ENCODE measurements at places on chromosomes 6 and 20.

DNA sequence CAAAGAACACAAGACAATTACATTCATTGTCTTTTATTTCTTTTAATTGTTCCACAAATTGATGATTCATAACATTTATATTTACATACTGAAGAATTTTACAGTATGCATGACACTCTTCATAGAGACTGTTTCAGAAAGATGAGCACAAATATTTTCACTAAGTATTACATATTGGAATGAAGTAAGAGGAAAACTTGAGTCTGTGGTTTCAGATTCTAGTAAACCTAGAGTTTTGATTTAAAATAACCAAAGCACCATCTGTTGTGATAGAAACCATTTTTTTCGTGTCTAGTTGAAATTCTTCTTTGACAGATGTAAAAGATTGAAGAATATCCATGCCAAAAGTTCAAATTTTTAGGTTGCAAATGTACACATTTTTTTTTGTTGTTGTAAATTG, 32.1 kb upstream of the OPN5 start:
- no peak for DNase-seq

GRCh38 chr6:3634280-3634816, 117.2 kb downstream of the PXDC1 start:
- no peak for DNase-seq

- no peak for DNase-seq
Measured at GRCh38 chr6:124393536-124393935, 568.7 kb upstream of the RNF217 start.

DNA sequence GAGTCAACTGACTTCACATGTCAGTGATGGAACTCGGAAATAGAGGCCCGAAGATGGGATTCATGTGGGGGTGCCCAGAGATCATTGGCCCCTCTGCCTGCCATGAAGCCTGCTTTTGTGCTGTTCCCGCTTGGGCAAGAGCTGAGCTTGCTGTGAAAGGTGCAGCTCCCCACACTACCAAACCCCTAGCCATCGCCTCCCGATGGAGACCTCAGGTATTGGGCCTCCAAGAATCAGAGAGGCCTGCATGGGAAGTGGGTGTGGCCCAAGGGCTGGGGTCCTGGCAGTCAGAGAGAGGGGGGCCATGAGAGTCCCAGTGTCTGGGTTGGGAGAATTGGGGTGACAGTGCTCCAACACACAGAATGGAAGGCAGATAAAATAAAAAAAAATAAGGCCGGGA, 160.9 kb downstream of the SOD2 start:
- DNase-seq: no peak

GRCh38 chr20:48668451-48668946, 159.3 kb downstream of the PREX1 start:
- no peak for DNase-seq

- no peak for DNase-seq
Measured at GRCh38 chr6:54900666-54901065, 54.1 kb downstream of the FAM83B start.

GRCh38 chr6:33817489-33817888, 13.7 kb upstream of the MLN start:
- no peak for DNase-seq

- DNase-seq: no peak
Measured at GRCh38 chr20:55266361-55266760, 739.0 kb downstream of the CBLN4 start.

DNA sequence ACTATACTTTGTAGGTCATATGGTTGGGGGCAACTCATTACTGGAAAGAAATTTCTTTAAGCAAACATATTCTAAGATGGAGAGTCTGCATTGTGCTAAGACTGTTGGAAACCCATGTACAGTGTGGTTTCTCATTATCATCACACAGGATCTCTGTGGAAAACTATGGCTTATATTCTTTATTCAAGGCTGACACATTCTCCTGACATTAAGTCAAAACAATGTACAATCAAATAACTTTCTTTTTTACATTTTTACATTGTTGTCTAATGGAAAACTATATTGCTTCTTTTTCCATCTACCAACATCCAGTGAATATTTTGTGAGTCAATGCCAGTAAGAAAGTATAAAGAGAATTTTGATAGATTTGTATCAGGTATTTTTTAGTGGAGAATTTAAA, 417.6 kb downstream of the GRIK2 start:
- DNase-seq: no peak

DNA sequence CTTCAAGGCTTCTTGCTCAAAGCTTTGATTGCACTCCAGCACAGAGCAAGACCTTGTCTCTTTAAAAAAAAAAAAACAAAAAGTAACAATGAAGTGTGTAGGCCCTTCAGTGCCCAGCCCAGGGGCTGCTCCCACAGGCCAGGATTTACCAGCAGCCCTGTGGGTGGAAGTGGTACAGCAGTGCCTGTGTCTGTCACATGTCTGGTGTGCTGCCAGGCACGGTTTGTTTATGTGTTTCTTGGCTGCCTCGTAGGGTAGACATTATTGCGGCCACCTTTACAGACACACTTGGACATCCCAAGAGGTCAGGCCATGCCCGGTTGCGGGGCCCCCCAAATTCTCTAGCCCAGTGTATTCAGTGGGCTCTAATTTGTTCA, 12.7 kb downstream of the DYNLRB1 start:
- DNase-seq: no peak

GRCh38 chr20:48752963-48753362, 74.8 kb downstream of the PREX1 start:
- no peak for DNase-seq

- no peak for DNase-seq
Measured at GRCh38 chr6:12009180-12009685, 2.9 kb upstream of the HIVEP1 start.

GRCh38 chr20:5687884-5688283, 62.3 kb upstream of the SHLD1 start:
- DNase-seq: no peak

DNA sequence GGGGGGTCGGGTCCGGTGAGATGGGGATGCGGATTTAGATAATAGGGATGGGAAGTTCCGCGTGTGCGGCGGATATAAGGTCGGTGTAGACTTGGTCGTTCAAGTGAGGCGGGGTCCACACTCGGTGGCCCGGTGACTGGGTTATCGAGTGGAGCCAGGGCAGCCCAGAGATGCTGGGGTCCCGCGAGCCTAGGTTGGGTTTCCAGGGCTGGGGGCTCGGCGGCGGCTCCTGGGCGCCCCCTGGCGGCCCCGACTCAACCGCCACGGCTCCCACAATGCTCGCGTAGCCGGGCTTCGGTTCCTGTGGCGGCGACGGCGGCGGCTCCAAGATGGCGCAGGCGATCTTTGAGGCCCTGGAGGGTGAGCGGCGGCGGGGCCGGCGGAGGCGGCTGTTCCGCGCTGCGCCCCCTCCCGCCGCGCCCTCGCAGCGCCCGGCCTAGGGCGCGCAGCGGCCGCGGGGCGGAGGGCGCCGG, at the start of gene ZNF341:
Gene ZNF341 (plus strand): TSS at position 304 of the 473 bp plus-strand sequence. CDS start 26 bp downstream, at position 330.
- peak; percentile 88 for DNase-seq

- DNase-seq: no peak
Measured at GRCh38 chr20:49955167-49955566, 19.0 kb downstream of the RNF114 start.

GRCh38 chr20:58128635-58129625, 99.5 kb downstream of the ANKRD60 start:
- DNase-seq: no peak

GRCh38 chr6:145034664-145035063, 700.7 kb downstream of the EPM2A start:
- DNase-seq: no peak

GRCh38 chr20:64049060-64049877, at the start of gene SOX18:
Gene SOX18 (minus strand): TSS chr20:64049639. CDS start chr20:64049516, 123 bp downstream.
- DNase-seq: peak; percentile 84

DNA sequence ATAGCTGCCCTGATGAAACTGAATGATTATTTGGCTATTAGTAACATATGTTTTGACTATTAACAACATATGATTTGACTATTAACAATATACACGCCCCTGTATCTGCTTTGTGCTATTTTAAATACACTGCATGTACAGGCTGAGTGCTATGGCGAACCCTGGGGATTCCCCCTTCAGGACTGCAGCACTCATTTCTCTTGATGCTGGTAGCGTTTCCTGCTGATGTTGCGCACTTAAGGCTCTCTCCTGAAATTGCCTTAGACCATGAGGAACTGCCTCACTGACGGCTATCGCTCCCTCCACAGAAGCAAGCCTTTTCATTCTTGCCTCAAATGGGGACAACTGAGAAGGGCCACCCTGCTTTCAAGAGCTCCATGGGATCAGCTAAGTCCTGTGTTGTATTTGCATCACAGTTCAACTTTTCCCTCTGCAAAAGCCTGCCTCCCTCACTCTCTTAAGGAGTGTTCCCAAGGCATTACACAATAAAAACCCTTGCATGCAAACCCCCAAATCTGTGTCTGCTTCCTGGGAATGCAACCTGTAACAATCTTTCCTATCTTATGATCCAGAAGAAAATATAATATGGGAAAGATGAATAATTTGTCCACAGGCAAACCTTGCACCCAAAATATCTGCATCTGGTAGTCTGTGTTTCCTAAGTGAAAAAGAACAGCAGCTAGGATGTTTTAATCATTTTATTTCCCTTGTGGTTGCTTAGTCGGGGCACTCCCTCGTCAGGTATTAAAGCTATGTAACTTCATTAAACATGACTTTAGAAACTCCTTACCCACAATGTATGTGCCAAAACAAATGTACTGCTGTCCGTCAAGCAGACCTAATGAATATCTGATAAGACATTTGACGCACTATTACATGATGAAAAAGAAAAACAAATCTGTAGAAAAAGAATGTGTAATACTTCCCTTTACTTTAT, 456.4 kb downstream of the COL12A1 start:
- no peak for DNase-seq

DNA sequence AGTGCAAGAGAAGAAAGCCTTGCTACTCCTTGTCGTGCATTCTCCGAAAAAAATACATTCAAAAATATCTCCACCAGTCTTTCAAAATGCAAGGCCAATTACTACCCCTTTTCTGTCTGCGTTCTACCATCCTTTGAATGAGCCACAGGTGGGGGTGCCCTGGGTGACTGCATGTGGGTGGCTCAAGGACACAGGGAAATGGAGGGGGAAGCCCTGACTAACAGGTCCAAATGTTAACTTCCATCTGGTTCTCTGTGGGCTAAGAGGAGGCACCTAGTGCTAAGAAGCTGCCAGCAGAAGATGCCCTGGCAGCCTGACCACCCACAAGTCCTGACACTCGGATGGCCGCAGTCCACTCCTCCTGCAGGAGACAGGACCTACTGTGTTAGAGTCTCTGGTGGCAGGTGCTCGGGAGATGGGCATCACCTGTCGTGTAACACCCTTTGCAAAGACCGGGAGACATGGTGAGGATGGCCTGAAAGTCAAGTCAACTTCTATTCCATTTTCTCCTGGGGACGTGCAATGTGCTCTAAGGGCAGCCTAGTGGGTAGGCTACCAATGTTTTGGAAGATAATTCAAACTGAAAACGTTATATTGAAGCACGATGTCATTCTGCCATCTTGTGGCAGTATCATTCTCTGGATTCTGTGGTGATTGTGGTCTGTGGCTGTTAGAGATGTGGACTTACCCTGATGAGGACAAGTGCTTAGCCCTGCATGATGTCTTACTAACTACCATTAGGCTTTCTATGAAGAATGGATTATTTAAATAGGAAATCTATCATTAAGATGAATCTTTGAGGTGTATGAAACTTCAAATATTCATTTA, 27.4 kb upstream of the IGF2R start:
- DNase-seq: peak; percentile 25

DNA sequence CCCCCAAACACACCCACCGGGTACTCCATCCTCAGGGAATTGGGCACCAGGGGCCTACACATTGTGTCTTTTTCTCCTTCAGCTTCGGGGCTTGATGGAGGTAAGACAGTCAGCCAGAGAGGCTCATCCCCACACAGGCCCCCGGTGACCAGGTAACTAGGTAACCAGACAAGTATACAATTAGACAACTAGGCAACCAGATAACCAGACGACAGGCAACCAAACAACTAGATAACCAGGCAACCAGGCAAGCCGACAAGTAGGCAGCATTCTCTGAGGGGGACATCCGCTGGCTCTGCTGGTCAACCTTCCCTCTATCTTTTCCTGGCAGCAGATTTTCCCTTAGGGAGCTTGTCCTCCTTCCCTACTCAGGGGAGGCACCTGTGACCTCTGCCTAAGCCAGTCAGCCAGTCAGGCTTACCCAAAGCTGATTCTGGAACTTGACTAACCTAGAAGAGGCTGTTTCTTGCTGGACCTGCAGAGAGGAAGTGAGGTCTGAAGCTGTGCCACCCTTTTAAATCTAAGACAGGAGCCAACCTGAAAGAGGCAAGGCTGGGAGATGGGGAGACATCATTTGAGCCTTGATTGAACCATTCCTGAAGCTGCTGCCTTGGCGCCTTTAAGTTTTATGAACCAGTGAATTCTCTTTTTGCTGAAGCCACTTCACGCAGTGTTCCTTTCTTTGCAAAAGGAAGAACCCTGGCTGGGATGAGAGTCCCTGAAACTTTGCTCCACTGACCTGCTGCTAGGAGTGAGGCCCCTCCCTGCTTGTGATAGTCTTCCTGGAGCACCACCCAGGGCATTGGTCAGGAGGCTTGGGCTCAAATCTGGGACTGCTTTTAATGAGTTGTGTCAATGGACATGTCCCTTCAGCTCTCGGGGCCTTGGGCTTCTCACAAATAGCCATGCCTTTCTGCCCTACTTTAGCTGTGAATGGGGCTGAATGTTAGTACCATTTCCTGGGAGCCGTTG, 96.4 kb upstream of the RNF24 start:
- DNase-seq: no peak

DNA sequence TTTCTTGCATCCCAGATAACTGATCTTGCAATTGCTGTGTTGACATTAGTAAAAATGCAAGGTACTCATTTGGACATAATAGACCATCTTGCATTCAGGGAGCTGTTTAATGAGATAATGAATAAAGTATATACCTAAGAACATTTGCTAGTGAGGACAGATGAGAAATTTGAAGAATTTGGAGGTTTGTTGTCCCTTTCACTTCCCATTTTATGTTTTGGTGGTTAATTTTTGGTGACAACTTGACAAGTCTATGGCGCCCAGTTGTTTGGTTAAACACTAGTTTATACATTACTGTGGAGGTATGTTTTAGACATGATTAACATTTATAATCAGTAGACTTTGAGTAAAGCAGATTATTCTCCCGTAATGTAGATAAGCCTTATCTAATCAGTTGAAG, 300.2 kb upstream of the SYNCRIP start:
- DNase-seq: no peak

- no peak for DNase-seq
Measured at GRCh38 chr6:144122861-144123260, 27.5 kb upstream of the STX11 start.

DNA sequence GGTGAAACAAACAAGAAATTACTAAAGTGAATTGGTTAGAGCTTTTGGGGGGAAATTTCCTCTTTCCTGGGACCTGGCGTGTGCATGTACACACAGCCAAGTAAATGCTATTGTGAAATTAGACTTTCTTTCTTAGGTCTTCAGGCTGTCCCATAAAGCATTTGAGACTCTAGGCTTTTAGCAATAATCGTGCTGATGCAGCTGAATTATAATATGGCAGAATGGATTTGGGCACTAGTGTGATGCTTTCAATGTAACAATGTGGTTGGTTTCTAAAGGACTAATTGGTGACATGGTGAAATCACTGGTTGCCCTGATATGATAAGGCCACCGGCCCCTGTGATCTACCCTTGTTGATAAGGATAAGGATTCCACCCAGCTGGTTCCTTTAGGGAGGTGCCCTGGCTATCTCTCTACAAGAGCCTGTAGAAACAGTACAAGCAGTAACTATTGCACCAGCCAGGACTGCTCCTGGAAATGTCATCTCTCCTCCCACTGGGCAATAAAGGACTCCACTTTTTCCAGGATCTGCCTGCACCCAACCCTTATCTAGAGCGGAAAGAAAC, 164.1 kb downstream of the TFAP2A start:
- DNase-seq: no peak

GRCh38 chr6:65830151-65830550, 123.1 kb upstream of the EYS start:
- no peak for DNase-seq

Data from K562 (cell line).